ENCODE measurements at places on chromosomes 7 and 10.

DNA sequence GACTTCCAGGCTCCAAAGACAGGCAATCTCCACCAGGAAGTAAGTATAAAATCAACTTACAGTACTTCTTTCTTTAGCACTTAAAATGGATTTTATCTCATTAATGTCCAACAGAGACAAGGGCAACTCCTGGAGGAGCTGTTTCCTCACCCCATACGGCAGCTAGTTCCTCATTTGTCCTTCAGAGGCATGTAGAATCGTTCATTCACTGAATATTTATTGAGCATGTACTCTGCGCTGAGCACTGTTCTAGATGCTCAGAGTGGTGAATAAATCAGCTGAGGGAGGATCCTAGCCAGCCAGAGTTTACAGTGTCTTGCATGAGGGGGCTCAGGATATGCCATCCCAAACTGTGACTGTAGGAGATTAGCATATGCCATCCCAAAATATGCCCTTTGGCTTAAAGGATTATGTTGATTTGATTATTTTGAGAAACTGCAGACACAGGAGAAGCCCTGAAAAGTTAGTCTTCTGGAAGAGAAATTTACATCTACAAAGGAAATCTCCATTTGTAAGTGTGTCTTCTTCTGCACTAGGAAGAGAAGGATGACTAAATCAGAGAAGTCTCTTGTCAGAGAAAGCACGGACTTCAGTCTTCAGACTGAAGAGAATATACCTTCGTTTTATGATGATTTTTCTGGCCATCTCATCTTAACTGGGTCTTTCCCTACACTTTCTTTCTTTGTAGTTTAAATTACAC, 66.9 kb downstream of the BAMBI start:
- no peak for DNase-seq

- no peak for DNase-seq
Measured at GRCh38 chr10:22334414-22335172, 10.7 kb upstream of the SPAG6 start.

DNA sequence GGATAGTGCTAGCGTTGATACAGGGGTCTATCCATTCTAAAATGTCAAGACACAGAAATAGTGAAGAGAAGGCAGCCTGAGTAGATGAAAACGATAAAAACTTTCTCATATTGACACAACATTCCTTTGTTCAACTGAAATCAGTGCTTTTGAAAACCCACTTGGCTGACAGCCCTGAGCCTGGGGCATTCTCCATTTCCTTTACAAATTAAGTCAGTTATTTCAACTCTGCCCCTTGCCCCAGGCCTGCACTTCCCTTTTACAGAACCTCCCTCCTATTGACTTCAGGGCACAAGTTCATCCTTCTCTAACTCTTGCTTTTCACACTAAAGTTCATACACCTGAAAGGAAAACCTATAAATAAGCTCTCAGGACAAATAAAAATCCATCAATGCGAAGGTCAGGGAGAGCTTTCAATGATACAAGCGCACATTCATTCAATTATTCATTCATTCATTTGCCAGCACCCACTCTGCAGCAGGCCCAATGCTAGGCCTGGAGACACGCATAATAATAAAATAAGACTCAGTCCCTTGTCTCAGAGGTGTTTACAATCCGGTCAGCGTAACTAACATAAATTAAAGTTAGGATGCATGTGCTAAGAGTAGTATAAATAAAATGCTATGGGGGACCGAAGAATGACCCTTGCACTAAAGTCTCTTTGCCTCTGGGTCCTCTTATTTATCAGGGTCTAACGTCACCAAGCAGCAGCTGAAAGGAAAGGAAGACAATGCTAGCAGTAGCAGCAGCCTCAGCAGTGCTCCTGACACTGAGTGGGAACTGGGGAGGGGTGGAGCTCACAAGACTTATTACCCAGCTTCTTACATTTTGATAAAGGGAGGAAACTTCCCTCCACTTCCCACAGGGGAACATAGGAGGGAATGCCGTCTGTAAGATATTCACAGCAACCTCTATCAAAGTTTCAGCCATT, 134.8 kb downstream of the PDE1C start:
- no peak for DNase-seq

DNA sequence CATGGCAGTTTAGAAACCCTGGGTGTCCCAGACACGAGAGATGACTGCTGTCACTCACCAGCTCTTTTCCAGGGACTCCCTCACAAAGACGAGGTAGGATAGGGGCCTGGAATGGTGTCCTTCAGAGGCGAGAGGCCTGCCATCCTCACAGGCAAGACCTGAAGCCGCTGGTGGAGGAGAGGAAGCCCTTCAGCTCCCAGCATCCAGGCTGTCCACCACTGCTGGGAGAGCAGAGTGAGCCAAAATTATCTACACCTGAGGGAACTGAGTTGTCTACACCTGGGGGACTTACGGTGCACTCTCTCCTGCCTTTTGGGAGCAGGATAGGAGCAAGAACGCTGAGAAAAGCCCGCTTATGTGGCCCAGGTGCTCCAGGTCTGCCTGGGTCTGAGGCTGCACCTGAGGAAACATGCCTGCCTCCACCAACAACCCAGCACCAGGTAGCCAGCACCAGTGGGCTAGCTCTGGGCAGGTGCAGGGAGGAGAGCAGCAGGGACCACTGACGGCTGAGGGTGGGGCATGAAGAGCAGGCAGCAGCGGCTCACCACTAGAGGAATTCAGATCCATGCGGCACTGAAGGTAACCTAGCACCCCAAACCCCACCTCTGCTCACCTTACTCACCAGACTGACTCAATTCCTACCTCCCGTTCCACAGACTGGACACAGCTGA, 357.2 kb downstream of the SH2D4B start:
- no peak for DNase-seq

All from urothelium cell line (cell line).